Trophoblast cell (in vitro differentiated cells and primary cell): ENCODE measurements at places on chromosomes 11 and 22.

DNA sequence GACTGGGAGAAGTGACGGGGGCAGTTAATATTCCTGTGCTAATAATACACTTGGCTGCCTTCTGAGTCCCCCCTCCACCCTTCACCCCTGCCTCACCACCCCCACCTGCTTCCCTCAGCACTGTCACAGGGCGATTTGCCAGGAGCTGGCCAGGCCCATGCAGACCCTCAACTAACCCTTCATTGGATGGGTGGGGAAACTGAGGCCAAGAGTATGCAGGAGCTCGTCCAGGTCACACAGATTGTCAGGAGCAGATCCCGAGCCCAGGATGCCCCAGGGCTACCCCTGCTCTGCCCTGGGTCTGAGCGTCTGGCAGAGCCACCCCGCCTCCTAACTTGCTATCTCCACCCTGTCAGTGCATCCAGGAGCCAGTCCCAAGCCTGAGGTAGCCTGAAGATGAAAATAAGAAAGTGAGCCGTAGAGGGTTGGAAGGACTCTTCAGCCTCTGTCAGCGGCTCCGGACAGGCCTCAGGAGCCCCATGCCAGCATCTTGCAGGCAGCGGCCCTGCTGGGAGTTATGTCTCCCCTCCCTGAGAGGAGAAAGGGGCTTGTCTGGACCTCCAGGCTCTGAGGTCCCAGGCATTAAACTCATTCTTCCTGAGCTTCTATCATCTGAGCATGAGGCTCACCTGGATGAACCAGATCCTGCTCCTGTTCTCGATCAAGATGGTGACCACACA, 6.2 kb downstream of the TPBGL start:
- H3K27ac ChIP-seq, result no peak overlapping the region
- DNase-seq, result no peak
- peaks cover 3% of the 10 kb centered on the region for H3K4me1 ChIP-seq

DNA sequence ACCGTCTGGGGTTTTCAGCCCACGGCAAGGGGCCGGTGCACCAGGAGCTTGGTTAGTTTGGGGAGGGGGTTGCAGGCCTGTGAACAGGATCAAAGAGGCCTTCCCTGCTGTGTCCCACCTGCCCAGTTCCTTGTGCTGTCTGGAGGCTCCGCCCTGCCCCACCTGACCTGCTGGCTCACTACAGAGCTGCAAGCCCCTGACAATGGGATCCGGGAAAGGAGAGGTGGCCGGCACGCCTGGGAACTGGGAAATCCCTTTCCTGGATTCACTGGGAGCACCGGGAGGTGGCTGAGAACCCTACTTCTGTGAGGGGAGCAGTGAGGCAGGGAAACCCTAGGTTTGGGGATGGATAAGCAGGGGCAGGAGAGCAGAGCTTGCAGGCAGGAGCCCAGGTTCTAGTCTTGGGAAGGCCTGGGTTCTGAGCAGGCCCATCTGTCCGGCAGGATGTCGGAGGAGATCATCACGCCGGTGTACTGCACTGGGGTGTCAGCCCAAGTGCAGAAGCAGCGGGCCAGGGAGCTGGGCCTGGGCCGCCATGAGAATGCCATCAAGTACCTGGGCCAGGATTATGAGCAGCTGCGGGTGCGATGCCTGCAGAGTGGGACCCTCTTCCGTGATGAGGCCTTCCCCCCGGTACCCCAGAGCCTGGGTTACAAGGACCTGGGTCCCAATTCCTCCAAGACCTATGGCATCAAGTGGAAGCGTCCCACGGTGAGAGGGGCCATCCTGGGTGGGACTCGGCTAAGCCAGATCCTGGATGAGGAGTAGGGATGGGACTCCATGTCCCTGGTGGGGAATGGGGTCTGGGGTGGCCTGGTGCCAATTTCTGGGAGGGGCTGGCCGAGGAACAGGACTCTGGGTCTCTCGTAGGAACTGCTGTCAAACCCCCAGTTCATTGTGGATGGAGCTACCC, 786 bp downstream of the CAPN1 start:
- peaks cover 31% of the 10 kb centered on the region for H3K36me3 ChIP-seq
- peak; percentile 19 for DNase-seq
- no peaks in the 10 kb centered on the region for H3K27me3 ChIP-seq

- no peaks in the 10 kb centered on the region for H3K4me1 ChIP-seq
- H3K4me3 ChIP-seq, result no peak overlapping the region
- H3K27ac ChIP-seq, result no peak overlapping the region
- peaks cover 33% of the 10 kb centered on the region for H3K36me3 ChIP-seq
- no peaks in the 10 kb centered on the region for H3K27me3 ChIP-seq
Observed at GRCh38 chr22:38249803-38250642, 22.8 kb downstream of the TMEM184B start.

GRCh38 chr11:110565357-110566336, 135.9 kb downstream of the FDX1 start:
- H3K27ac ChIP-seq, result no peak overlapping the region
- no peaks in the 10 kb centered on the region for H3K36me3 ChIP-seq
- no peak overlapping the region for H3K4me3 ChIP-seq
- peaks cover 10% of the 10 kb centered on the region for H3K4me1 ChIP-seq
- peak; percentile 68 for DNase-seq
- no peaks in the 10 kb centered on the region for H3K27me3 ChIP-seq

DNA sequence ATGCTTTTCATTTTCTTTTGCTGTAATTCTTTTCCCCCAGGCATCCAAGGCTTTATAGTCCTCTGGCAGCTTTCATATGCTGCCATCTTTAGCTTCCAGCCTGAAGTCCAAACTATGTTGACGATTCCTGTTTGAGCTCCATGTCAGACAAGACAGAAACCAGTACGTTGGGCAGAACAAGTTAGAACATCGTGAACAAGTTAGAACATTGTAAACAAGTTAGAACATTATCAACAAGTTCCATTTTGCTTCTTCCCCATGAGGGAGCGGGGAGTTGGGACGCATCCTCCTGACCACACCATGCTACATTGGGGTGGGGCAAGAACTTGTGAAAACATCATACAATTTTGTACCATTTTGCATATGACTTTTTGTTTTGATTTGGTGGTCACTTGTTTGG, 23.9 kb downstream of the GLB1L2 start:
- no peak overlapping the region for H3K27ac ChIP-seq
- no peak for DNase-seq
- no peaks in the 10 kb centered on the region for H3K4me1 ChIP-seq
- H3K27me3 ChIP-seq, result no peaks in the 10 kb centered on the region

GRCh38 chr11:14422052-14422813, 63.2 kb upstream of the RRAS2 start:
- H3K4me3 ChIP-seq, result no peak overlapping the region
- peak overlapping the region; percentile 23 for H3K27ac ChIP-seq
- peak; percentile 95 for DNase-seq
- H3K4me1 ChIP-seq, result peaks cover 15% of the 10 kb centered on the region

GRCh38 chr11:123405123-123405592, 24.9 kb upstream of the GRAMD1B start:
- no peak overlapping the region for H3K4me3 ChIP-seq
- H3K36me3 ChIP-seq, result no peaks in the 10 kb centered on the region
- H3K27me3 ChIP-seq, result no peaks in the 10 kb centered on the region
- H3K4me1 ChIP-seq, result no peaks in the 10 kb centered on the region

- H3K27me3 ChIP-seq, result no peaks in the 10 kb centered on the region
- no peak overlapping the region for H3K4me3 ChIP-seq
- H3K27ac ChIP-seq, result no peak overlapping the region
- DNase-seq, result no peak
Observed at GRCh38 chr11:12156301-12157140, 46.1 kb downstream of the MICAL2 start.

- no peak overlapping the region for H3K27ac ChIP-seq
- H3K4me3 ChIP-seq, result no peak overlapping the region
- H3K4me1 ChIP-seq, result no peaks in the 10 kb centered on the region
- DNase-seq, result no peak
- no peaks in the 10 kb centered on the region for H3K27me3 ChIP-seq
Observed at GRCh38 chr11:20235164-20235563, 74.9 kb upstream of the DBX1 start.

DNA sequence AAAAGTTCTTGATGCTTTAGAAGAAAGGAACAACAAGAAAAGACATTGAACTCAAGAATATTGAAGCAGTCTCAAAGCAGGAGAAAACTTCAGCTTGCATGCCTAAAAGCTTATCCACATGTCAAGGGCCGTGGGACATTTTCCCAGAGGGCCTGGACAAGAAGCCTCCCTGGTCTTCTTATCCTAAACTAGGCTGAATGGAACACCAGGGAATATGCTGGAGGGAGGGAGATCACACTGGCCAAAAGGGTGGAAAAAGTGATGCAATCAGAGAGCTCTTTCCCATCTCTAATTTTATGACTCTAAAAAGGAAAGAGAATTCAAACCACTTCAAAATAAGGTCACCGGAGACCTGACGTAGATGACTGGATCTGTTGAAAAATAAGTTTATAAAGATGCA, 107.2 kb downstream of the MPPED2 start:
- no peaks in the 10 kb centered on the region for H3K36me3 ChIP-seq
- peaks cover 2% of the 10 kb centered on the region for H3K4me1 ChIP-seq
- H3K4me3 ChIP-seq, result no peak overlapping the region
- DNase-seq, result no peak
- no peak overlapping the region for H3K27ac ChIP-seq

DNA sequence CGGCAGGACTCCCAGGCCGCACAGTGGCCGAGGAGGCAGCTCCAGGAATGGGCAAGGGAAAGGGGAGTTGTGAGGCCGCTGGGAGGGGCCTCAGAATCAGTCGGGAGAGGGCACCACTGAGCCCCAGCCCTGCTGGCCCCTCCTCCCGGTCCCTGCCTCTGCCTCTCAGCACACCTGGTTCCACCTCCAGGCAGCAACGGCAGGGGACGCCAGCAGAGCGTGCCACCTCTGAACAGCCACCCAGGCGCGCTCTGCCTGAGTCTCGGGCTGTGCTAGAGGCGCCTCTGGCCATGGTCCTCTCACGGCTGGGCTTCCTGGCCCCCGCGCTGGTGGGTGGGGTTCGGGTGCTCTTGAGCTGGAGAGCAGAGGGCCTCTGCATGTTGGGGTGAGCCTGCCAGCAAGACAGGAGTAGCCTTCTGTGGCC, 33.0 kb downstream of the MOB2 start:
- no peak overlapping the region for H3K4me3 ChIP-seq
- DNase-seq, result peak; percentile 33
- no peak overlapping the region for H3K27ac ChIP-seq
- H3K27me3 ChIP-seq, result no peaks in the 10 kb centered on the region
- H3K4me1 ChIP-seq, result no peaks in the 10 kb centered on the region

DNA sequence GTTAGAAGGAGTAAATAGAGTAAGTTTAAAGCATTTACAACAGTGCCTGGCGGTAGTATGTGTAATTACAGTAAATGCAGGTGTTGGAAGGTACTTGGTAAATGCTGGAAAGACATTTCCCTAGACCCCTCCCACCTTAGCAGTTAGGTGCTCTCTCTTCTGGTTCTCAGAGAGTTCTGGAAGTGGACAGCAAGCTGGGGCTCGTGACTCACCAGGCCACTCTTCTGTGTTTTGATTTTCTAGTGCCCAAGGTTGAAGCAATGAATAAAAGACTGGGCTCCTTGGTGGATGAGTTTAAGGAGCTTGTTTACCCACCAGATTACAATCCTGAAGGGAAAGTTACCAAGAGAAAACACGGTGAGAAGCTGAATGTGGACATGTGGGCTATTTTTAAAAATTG, 27.6 kb downstream of the SNU13 start:
- no peaks in the 10 kb centered on the region for H3K4me1 ChIP-seq
- H3K27ac ChIP-seq, result no peak overlapping the region
- peaks cover 71% of the 10 kb centered on the region for H3K36me3 ChIP-seq
- no peak for DNase-seq
- no peaks in the 10 kb centered on the region for H3K27me3 ChIP-seq

GRCh38 chr11:80899381-80899780, 1458.6 kb upstream of the TENM4 start:
- H3K4me1 ChIP-seq, result no peaks in the 10 kb centered on the region
- no peak for DNase-seq
- no peaks in the 10 kb centered on the region for H3K27me3 ChIP-seq
- no peaks in the 10 kb centered on the region for H3K36me3 ChIP-seq
- no peak overlapping the region for H3K27ac ChIP-seq

GRCh38 chr22:33867118-33867866, 53.0 kb downstream of the LARGE1 start:
- H3K4me3 ChIP-seq, result no peak overlapping the region
- H3K4me1 ChIP-seq, result peaks cover 5% of the 10 kb centered on the region
- no peak overlapping the region for H3K27ac ChIP-seq
- no peaks in the 10 kb centered on the region for H3K36me3 ChIP-seq
- no peaks in the 10 kb centered on the region for H3K27me3 ChIP-seq

- no peak for DNase-seq
- no peaks in the 10 kb centered on the region for H3K36me3 ChIP-seq
- H3K27me3 ChIP-seq, result no peaks in the 10 kb centered on the region
- H3K27ac ChIP-seq, result no peak overlapping the region
Observed at GRCh38 chr22:28148816-28149465, 229.9 kb upstream of the PITPNB start.

DNA sequence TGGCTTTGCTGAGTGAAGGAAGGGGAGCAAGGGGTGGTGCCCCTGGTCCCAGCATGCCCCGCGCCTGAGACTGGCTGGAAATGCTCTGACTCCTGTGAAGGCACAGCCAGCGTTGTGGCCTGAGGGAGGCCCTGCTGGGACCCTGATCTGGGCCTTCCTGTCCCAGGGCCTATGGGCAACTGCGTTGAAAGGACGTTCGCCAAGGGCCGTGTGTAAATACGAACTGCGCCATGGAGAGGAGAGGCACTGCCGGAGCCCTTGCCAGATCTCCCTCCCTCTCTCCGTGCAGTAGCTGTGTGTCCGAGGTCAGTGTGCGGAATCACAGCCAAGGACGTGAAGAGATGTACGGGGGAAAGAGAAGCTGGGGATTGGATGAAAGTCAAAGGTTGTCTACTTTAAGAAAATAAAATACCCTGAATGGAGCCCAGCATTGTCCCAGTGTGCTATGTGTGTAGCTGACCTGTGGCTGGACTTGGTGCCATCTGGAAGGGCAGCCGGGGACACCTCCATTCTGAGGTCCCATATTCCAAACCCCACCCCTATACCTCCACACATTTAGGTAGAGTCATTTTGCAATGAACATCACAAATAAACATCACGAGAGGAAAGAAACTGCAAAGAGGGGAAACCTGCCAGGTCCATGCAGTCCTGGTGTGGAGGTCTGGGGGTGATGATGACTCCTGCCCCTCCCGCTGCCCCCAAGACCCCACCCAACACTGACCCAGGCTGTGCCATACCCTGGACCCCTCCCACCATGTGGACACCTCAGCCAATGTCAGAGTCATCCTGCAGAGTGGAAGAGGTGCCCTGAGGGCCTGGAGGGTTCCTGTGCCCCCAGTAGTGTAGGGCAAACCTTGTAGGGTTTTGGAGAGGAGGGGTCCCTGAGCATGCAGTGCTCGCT, 16.9 kb downstream of the RSPH14 start:
- no peaks in the 10 kb centered on the region for H3K4me1 ChIP-seq
- H3K27ac ChIP-seq, result no peak overlapping the region
- no peak overlapping the region for H3K4me3 ChIP-seq
- no peak for DNase-seq

DNA sequence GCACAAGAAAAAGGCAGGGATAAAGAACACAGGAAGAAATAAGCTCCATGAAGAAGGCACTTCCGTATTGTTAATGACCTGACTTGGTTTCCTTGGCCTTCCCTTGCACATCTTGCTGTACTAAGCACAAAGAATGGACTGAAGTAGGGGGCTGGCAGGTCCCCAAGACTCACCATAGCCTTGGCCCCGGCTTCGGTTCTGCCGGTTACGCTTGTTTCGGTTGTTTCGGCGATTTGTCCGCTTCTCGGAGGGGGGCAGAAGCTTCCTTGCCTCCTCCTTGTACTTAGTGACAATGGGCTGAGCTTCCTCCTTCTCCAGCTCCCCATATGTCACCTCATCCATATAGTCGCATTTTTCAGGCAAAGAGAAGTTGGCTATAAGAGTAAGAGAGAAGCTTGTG, 9.3 kb downstream of the GNG3 start:
- no peak for DNase-seq
- H3K27me3 ChIP-seq, result no peaks in the 10 kb centered on the region
- no peak overlapping the region for H3K27ac ChIP-seq
- H3K36me3 ChIP-seq, result peaks cover 75% of the 10 kb centered on the region
